ENCODE measurements at places on chromosomes 11 and 22.

GRCh38 chr11:66866511-66866986 lies 9.7 kb downstream of the LRFN4 start:
- DNase-seq, result peak; percentile 58

GRCh38 chr22:37703906-37704305 lies 7.1 kb downstream of the TRIOBP start:
- no peak for DNase-seq

- no peak for DNase-seq
Observed at GRCh38 chr22:21074102-21074715, 28.5 kb downstream of the LRRC74B start.

DNA sequence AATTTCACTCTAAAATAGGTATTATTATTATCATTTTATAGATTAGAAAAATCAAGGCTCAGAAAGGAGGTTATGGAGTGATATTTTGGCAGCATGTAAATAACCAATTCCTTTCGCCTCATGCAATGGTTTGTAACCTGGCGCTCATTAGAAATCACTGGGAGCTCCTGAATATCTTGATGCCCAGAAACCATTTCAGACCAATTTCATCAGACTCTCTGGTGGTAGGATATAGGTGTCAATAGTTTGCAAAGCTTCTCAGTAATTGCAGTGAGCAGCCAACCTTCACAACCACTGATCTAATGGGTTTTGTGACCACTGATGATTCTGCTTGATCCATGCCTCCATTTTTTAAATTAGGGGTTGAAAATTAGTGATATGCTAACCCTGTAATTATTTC lies 57.8 kb upstream of the ZC3H12C start:
- no peak for DNase-seq

DNA sequence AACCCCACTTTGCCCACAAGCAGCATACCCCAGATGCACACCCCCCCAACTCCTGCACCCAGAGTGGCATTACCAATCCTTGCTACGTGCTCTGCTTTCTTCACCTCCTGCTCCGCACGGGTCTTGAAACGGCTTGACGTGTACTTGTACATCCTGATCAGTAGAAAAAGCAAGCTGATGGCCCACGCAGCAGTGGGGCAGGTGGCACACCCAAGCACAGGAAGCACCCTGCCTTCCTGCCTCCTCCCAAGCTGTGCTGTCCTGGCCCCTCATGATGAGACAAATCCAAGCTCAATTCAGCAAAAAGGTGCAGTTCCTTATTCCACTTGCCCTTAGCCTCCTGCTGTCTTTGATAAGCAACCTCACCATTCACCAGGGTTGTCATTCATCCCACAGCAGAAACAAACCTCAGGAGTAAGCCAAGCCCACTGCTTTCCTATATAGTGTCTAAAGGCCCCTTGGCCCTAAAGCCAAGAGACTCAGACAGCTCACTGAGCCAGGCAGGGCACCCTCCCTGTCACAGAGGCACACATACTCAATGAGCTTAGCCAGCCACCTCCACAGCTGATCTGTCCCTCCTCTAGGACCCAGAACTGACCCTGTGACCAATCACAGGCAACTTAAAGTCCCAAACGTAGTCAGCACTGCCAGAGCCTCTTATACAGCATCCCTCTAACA lies 27.8 kb downstream of the MORC2 start:
- no peak for DNase-seq
